ENCODE measurements at places on chromosomes 5 and 9.

DNA sequence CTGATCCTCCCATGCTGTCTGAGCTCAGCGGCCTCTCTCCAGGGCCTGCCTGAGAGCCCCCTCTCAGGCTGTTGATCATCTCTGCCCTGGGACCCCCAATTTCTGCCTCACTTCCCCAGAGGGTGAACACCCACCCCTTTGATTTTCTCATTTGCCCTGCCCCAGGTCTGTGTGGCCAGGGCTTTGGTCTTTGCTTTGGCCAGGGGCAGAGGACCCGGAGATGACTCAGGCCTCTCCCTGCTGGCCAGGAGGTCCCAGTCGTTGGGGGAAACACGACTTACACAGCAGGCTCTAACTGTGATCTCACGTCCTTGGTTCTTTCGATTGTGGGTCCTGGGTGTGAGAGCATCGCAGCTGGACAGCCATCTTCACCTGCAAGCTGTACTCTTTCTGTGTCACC lies 1.1 kb upstream of the ADAMTS2 start:
- DNase-seq, result no peak

DNA sequence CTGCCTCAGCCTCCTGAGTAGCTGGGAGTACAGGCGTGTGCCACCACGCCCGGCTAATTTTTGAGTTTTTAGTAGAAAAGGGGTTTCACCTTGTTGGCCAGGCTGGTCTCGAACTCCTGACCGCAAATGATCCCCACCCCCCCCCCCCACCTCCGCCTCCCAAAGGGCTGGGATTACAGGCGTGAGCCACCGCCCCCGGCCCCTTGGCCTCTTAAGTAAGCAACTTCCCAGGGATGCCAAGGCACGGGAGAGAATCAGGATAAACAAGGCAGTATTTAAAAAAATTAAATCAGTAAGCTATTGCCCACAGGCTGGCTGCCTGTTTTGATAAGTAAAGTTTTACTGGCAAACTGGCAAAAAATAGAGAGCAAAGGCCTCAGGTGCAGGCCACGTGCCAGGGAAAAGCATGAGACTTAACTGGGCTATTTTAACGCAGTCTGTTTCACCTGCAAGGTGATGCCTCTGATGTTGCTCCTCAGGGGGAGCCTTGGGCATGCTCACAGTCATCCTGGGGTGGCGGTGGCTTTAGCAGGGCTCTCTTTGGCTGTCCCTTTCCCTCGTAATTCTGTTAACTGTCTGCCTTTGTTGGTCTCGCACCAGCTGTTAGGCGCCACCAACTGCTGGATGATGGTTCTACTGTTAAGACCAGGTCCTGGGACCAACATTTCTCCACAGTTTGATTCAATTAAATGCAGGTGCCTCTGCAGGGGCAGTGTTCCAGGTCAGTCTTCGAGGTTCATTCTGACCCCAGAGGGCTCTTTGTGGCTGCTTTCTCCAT lies 19.4 kb upstream of the RNF130 start:
- no peak for DNase-seq

DNA sequence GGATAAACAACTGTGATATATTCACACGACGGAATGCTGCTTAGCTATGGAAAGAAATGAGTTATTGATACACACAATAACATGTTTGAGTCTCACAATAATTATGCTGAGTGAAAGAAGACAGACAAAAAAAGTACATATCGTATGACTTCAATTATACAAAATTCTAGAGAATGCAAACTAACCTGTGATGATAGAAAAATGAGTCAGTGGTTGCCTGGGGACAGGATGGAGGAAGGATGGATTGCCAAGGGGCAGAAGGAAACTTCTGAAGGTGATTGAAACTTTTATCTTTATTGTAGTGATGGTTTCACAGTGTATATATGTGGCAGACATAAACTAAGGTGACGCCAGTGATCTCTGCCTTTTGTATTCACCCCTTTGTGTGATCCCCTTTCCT lies 7.5 kb upstream of the CARTPT start:
- DNase-seq, result no peak

GRCh38 chr9:75812141-75812540 lies 78.3 kb upstream of the PCSK5 start:
- DNase-seq, result no peak

GRCh38 chr9:35813434-35814105 lies 1.3 kb downstream of the HINT2 start:
- DNase-seq, result no peak

- no peak for DNase-seq
Measured at GRCh38 chr9:126490214-126490631, 123.5 kb upstream of the LMX1B start.

GRCh38 chr9:93902051-93902779 lies 52.9 kb downstream of the BARX1 start:
- no peak for DNase-seq

- no peak for DNase-seq
Measured at GRCh38 chr9:27784847-27785713, 211.8 kb upstream of the C9orf72 start.
